ENCODE measurements at places on chromosomes 1 and 21. TPM values are rescaled to one million over a fixed set of nuclear protein-coding genes. Genes with fewer than 3 reads are reported as not detected.

CFHR1 gene
- total RNA-seq = 1.6 TPM

C1orf50 gene
- 2.9 TPM for total RNA-seq

CADM3 gene
- 0.33 TPM for total RNA-seq

MYOG gene
- total RNA-seq = not detected

RAP1GAP gene
- total RNA-seq = 0.23 TPM

NPR1 gene
- 1.0 TPM for total RNA-seq

HYI gene
- 31.5 TPM for total RNA-seq

IFNAR1 gene
- total RNA-seq = 49.9 TPM

CD101 gene
- total RNA-seq = 0.59 TPM

CHRNB2 gene
- total RNA-seq = 0.03 TPM

LCE1E gene
- total RNA-seq = not detected

GBP1 gene
- 12.4 TPM for total RNA-seq

RRP15 gene
- 4.3 TPM for total RNA-seq

SASS6 gene
- total RNA-seq = 1.9 TPM

DMBX1 gene
- not detected for total RNA-seq

S100A3 gene
- 1.7 TPM for total RNA-seq

RHOC gene
- 360 TPM for total RNA-seq

HMCN1 gene
- total RNA-seq = 151 TPM

ADAMTSL4 gene
- total RNA-seq = 13.4 TPM

SNX27 gene
- total RNA-seq = 36.0 TPM

SYT6 gene
- not detected for total RNA-seq

COL6A1 gene
- total RNA-seq = 1,943 TPM

PKLR gene
- not detected for total RNA-seq

CNR2 gene
- total RNA-seq = not detected

OR2M3 gene
- not detected for total RNA-seq

ADAMTS1 gene
- 1,797 TPM for total RNA-seq

COL9A2 gene
- total RNA-seq = 1.5 TPM

PAX7 gene
- not detected for total RNA-seq

TRIM58 gene
- 0.13 TPM for total RNA-seq

OR6K3 gene
- not detected for total RNA-seq

FH gene
- total RNA-seq = 62.6 TPM

KCNJ6 gene
- total RNA-seq = 0.20 TPM

SHE gene
- total RNA-seq = 0.07 TPM

ADGRB2 gene
- total RNA-seq = 16.7 TPM

ADSS2 gene
- 46.4 TPM for total RNA-seq

RNF187 gene
- 102 TPM for total RNA-seq

LCE2A gene
- not detected for total RNA-seq

PTAFR gene
- 0.03 TPM for total RNA-seq

CHIA gene
- total RNA-seq = not detected

TFF3 gene
- total RNA-seq = not detected

GUCA2B gene
- total RNA-seq = not detected

LGR6 gene
- total RNA-seq = not detected

LYPD8 gene
- not detected for total RNA-seq

RORC gene
- total RNA-seq = 0.03 TPM

H3-3A gene
- total RNA-seq = 100 TPM

ACKR1 gene
- total RNA-seq = not detected

FAAH gene
- total RNA-seq = 0.72 TPM

MUL1 gene
- 28.2 TPM for total RNA-seq

CR2 gene
- not detected for total RNA-seq
